ENCODE measurements at places on chromosomes 16 and 17.

DNA sequence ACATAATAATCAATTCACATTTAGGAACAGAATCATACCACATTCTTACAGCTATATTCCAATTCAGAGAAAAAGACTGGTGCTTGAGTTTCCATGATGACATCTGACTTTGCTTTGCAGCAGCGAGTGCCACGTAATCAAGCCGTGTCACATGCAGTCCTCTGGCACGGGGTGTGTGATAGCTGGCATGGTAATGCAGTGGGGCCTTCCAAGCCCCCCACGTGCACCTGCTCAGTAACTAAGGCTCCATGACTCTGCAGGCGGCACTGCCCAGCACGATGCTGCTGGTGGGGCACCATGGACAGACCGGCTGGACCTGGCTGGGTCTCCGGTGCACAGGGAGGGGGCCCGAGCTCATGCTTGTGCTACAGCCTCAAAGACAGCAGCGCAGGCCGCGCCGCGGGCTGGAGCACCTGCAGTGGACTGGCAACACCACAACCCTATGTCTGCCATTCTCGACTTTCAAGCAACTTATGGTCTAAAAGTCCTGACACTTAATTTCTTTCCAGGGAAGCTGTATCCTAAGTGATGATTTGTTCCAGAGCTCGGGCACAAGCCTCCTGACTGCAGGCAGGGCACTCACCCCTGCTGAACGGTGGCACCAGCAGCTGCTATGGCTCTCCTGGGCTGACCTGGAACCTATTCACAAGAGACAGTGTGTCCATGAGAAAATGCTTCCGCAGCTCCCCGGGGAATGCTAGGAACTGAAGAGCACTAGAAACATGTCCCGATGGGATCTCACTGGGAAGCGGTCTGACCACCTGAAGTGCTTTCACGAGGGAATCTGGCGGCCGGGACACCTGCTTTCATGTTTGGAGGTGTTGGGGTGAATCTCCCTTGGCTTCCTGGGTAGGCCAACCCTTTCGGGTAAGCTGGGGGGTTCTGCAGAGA is 99.5 kb upstream of the DNAH17 start:
- DNase-seq = no peak

GRCh38 chr16:85629853-85630252 is 16.7 kb downstream of the GSE1 start:
- no peak for DNase-seq

GRCh38 chr17:77865112-77865611 is 93.3 kb upstream of the TNRC6C start:
- DNase-seq = no peak

GRCh38 chr17:44273607-44274006 is 5.7 kb upstream of the SLC4A1 start:
- DNase-seq = no peak

GRCh38 chr17:30905742-30906100 is 317 bp downstream of the TEFM start:
- no peak for DNase-seq

DNA sequence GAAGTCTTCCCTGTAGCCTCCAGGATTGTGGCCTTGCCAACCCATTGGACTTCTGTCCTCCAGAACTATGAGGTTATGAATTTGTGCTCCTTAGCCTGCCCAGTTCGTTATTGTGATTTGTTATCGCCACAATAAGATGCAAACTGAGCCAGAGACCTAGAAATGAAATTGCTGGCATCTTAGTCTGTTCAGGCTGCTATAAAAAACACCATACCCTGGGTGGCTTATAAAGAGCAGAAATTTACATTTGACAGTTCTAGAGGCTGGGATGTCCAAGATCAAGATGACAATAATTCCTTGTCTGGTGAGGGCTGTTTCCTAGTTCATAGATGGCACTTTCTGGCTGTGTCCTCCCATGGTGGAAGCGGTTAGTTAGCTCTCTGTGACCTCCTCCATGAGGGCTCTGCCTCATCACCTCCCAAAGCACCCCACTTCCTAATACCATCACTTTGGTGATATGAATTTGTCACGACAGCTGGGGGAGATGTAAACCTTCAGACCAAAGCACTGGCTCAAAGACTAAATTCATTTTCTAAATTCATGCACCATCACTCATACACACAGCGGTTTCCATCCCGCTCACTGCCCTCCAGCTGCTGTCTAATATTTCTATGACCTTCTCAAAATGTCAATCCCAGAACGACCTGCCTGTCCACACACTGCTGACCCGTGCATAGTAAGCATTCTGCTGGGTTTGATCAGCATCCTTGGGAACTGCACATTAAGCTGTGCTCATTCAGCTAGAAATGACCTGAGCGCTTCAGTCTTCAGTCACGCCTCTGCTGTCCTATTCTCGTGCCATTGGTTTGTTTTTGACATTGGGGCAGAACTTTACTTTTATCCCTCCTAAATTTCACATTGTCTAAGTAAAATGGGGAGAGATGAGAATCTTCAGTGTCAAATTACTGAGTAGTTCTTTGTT is 36.6 kb downstream of the GINS3 start:
- DNase-seq = no peak

GRCh38 chr16:68936736-68937631 is 93.7 kb downstream of the TANGO6 start:
- DNase-seq = no peak

DNA sequence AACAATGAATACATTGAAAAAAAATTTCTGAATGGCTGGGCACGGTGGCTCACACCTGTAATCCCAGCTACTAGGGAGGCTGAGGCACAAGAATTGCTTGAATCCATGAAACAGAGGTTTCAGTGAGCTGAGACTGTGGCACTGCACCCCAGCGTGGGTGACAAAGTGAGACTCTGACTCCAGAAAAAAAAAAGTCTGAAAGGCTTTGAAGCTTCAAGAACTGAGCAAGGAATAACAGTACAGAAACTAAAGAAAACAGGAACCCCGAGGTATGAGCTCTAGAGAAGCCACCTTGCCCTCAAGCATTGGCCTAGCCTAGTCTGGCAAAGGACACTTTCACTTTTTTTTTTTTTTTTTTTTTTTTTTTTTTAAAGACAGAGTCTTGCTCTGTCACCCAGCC is 45.0 kb downstream of the TEX2 start:
- DNase-seq = no peak

DNA sequence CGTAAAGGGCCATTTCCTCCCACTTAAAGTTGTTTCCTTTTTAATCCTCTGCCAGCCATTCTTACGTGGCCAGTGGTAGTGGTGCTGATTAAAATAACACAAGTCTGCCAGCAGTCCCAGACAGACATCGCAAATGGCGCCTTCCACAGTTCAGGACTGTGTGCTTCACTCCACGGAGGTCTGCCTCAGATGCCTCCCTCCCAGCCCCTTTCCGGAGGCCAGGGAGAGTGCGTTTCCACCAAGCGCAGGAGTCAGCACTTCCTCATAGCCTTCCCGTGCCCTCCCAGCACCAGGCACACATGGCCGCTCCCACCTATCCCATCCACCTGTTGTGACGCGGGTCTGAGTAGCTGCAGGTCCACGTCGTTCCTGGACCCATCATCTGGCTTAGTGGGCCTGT is 205.6 kb downstream of the RPTOR start:
- DNase-seq = no peak

DNA sequence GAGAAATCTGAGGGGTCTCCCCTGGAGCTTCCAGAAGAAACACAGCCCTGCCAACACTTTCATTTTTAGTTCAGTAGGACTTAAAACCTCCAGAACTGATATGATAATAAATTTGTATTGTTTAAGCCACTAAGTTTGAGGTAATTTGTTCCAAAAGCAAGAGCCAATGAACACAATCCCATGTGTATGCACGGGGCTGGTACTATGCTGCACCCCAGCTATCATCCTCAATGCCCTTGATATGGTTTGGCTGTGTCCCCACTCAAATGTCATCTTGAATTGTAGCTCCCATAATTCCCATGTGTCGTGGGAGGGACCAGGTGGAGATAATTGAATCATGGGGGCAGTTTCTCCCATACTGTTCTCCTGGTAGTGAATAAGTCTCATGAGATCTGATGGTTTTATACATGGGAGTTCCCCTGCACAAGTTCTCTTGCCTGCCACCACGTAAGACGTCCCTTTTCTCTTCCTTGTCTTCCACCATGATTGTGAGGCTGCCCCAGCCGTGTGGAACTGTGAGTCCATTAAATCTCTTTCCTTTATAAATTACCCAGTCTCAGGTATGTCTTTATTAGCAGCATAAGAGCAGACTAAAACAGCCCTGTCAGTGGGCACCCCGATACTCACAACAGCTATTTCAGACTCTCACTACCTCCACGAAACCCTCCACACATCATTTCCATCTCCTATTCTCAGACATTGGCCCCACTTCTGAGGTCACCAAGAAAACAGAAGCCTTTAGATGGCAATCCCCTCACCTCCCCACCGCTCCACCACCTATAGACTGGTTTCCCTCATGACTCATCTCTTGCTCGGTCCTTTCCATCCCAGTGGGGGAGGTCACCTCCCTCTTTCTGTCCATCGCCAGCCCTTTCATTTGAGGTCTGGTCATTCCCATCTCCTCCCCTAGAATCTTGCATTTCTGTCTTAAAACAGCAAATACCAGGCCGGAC is 8.9 kb upstream of the CACNG1 start:
- DNase-seq = no peak

GRCh38 chr17:62670202-62670821 is 42.8 kb downstream of the MRC2 start:
- no peak for DNase-seq

- DNase-seq = no peak
Observed at GRCh38 chr16:3074860-3075522, 9.6 kb downstream of the IL32 start.

- DNase-seq = no peak
Observed at GRCh38 chr16:85662482-85662812, 26.3 kb downstream of the GINS2 start.

DNA sequence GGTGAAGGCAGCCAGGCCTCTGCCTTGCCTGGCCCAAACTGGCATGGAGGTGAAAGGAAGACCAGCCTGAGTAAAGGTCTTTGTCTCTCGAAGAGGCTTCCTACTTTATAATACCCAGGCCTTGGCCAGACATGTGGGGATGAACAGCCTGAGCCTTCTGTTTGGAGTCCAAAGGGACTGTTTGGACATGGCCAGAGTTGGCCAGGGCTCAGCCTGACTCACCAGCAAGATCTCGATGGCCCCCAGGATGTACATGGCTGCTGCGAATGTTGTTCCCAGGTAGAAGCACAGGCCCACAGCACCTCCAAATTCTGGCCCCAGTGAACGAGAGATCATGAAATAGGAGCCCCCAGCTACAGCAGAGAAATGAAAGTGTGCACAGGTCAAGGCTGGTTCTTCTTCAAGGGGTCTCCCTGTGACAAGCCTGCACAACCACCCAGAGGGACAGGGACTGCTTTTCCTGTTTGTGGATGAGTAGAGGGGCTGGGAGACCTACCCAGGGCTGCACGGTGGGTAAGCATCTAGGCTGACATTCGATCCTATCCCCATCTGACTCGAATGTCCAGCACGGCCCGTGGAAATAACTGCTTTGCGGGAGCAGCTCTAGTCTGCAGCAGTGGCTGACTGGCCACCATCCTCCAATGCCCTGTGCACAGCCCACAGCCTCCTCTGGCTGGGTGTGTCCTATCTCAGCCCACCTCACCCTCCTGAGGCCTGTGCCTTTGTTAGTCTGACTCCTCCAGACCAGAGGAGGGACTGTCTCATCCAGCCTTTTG is 10.7 kb upstream of the LCAT start:
- DNase-seq = no peak

GRCh38 chr17:27360507-27360906 is 66.6 kb downstream of the WSB1 start:
- DNase-seq = no peak

DNA sequence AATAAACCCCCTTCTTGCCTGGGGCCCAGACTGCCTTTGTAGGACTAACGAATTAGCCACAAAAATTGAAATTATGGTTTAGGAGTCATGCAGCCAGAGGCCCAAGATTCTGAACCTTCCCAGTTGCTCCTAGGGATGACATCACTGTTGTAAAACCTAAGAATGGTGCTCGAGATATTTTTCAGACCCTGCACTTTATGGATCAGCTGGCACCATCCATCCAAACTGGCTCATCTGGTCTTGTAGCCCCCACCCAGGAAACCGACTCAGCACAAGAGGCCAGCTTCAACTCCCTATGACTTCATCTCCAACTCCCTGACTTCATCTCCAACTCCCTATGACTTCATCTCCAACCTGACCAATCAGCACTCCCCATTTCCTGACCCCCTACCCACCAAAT is 10.9 kb upstream of the EVPL start:
- no peak for DNase-seq

GRCh38 chr16:12826559-12826958 is 22.9 kb upstream of the CPPED1 start:
- DNase-seq = no peak

GRCh38 chr17:8408371-8408770 is 10.7 kb upstream of the RNF222 start:
- no peak for DNase-seq

GRCh38 chr16:1613728-1614455 is 1.7 kb downstream of the CRAMP1 start:
- DNase-seq = no peak

GRCh38 chr17:29612404-29613280 is 10.1 kb downstream of the CORO6 start:
- DNase-seq = no peak

DNA sequence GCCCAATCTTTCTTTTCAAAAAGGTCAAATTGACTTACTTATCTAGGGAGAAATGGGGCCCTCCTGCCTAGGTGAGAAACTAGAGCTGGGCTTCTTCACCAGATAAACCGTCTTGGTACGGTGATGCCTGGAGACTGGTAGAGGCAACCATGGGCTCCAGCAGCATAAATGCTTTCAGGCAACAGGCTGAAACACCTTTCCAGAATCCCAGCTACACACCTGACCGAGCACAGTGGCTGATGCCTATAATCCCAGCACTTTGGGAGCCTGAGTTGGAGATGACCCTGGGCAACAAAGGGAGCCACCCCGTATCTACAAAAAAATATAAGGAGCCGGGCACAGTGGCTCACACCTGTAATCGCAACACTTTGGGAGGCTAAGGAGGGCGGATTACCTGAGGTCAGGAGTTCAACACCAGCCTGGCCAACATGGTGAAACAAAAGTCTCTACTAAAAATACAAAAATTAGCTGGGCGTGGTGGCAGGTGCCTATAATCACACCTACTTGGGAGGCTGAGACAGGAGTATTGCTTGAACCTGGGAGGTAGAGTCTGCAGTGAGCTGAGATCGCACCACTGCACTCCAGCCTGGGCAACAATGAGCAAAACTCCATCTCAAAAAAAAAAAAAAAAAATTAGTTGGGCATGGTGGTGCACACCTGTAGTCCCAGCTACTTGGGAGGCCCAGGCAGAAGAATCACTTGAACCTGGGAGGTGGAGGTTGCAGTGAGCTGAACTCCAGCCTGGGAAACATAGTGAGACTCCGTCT is 8.0 kb downstream of the TRAF4 start:
- no peak for DNase-seq

- no peak for DNase-seq
Observed at GRCh38 chr17:65598746-65599145, 37.3 kb upstream of the AXIN2 start.
